ENCODE measurements at places on chromosomes 1 and 21.

- no peaks in the 10 kb centered on the region for H3K27me3 ChIP-seq
- DNase-seq = peak; percentile 61
- H3K4me1 ChIP-seq = peaks cover 3% of the 10 kb centered on the region
Observed at GRCh38 chr1:179867493-179868330, 9.9 kb downstream of the TOR1AIP2 start.

DNA sequence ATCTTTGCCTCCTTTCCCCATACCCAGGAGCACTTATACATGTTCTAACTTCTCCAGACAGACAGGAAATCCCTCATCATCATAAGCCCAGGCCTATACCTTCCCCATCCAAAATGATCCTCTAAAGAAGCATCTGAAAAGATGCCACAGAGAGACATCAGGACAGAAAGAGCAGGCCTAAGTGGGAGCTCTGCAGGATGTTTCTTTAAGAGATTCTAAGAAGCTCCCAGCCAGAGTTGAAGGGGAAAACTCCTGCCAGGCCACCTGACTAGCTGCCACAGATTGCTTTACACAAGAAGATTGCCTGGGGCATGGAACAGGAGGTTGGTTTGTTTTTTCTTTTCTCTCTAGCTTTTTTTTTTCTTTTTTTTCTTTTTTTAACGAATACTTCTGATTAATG, 275.8 kb downstream of the VAV3 start:
- no peak overlapping the region for H3K27ac ChIP-seq
- H3K4me3 ChIP-seq = no peak overlapping the region
- no peaks in the 10 kb centered on the region for H3K27me3 ChIP-seq
- no peaks in the 10 kb centered on the region for H3K36me3 ChIP-seq
- H3K4me1 ChIP-seq = peaks cover 6% of the 10 kb centered on the region

GRCh38 chr1:1451696-1452364, 2.3 kb downstream of the ATAD3C start:
- no peaks in the 10 kb centered on the region for H3K36me3 ChIP-seq
- DNase-seq = no peak
- H3K27ac ChIP-seq = no peak overlapping the region
- H3K27me3 ChIP-seq = no peaks in the 10 kb centered on the region
- no peaks in the 10 kb centered on the region for H3K4me1 ChIP-seq

DNA sequence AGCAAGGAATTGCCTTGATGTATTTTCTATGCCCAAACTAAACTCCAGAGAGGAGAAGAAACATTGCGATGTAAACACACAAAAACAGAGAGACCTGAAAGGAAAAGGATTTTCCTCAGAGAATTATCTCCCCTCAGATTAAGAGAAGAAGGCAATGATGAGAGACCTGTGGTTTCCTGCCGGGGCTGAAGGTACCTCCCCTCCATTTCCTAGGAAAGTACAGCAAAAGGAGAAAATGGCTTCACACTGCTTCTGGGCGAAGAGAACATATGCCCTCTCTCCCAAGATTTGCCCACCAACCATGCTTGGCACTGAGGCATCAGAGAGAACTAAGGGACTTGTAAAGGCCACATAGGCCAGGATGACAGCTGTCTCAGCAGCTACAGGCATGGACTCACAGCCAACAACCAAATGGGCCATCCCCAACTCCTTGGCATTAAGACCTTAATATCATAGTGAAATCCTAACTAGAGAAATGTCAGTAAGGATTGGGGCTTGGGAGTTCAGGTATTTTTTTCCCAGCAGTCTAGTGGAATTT, 523.0 kb downstream of the PTPRC start:
- no peaks in the 10 kb centered on the region for H3K4me1 ChIP-seq
- H3K27ac ChIP-seq = no peak overlapping the region
- DNase-seq = no peak
- H3K4me3 ChIP-seq = no peak overlapping the region

DNA sequence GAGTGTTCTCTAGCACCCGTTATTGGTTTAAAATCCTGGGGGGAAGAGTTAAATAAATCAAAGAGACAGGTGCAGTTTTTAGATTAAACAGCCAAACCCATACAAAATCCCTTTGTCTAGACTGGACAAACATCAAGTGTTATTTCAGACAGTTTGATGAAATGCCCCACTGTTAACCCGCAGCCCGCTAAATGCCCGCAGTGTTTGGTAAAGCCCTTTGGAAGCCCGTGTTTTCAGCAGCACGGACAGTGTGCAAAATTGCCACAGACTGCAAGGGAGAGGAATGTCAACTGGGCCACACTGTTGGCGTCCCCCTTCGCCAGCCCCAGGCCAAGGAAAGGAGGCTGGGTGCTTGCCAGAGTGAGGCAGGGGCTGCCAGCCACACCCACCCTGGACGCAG, 26.6 kb downstream of the AJAP1 start:
- no peaks in the 10 kb centered on the region for H3K36me3 ChIP-seq
- H3K27me3 ChIP-seq = no peaks in the 10 kb centered on the region
- peaks cover 9% of the 10 kb centered on the region for H3K4me1 ChIP-seq
- DNase-seq = no peak

GRCh38 chr1:56816909-56817308, 2.3 kb downstream of the FYB2 start:
- DNase-seq = peak; percentile 19
- no peak overlapping the region for H3K4me3 ChIP-seq
- no peaks in the 10 kb centered on the region for H3K36me3 ChIP-seq
- no peaks in the 10 kb centered on the region for H3K27me3 ChIP-seq
- peak overlapping the region; percentile 80 for H3K27ac ChIP-seq

All from Caco-2 (cell line).